Ascending aorta (tissue), 2 donors: ENCODE measurements at places on chromosomes 6 and 20. TPM values are rescaled to one million over a fixed set of nuclear protein-coding genes. Genes with fewer than 3 reads are reported as not detected.

The PSMF1 gene
- total RNA-seq: 46.8 TPM

The HLA-DMB gene
- 26.8 TPM for total RNA-seq

The IP6K3 gene
- total RNA-seq: not detected

The MPIG6B gene
- total RNA-seq: not detected

The BPIFA3 gene
- total RNA-seq: not detected

GRCh38 chr20:53208110-53208832, 236.1 kb downstream of the TSHZ2 start:
- H3K4me1 ChIP-seq: no peaks in the 10 kb centered on the region
- H3K27me3 ChIP-seq: no peaks in the 10 kb centered on the region
- H3K36me3 ChIP-seq: no peaks in the 10 kb centered on the region
- no peak for DNase-seq
- no peak overlapping the region for H3K4me3 ChIP-seq

DNA sequence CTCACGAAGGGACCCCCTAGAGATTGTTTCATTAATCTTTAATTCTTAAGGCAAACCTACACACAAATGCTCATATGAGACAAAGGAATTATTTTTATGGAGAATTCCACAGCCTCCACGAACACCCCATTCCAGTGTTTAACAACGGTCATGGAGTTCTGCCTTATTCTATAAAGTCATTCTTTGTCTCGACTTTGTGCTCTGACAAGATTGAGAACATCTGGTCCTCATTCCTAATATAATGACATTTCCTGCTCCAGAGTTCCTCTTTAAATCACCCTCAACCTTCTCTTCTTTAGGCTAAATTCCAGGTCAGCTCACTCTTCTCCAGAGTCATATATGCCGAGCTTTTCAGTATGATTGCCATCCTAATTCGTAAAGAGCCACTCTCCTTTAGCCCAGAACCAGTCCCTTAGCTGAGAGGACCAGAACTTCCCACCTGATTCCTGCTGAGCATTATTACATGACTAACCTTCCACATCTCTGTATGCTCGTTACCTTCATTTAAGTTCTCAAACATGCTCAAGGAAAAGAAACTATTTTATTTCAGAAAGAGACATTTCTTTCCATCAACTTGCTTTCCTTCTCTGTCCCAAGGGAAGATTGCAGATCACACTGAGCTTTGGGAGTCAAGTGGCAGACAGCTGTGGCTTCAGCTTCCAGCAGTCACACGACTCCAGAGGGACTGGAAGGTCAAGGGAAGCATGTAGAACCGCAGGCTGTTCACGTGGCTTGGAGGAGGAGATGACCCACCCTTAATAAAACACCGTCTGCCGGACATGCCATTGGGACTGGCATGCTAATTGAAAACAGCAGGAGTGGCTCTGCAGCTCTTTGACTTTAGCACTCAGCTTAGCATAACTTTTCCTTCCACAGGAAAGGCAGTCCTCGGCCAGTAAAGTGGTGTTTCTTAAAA, 467.1 kb upstream of the HSF2 start:
- peaks cover 3% of the 10 kb centered on the region for H3K4me1 ChIP-seq
- peak overlapping the region; percentile 10 for H3K27ac ChIP-seq
- no peaks in the 10 kb centered on the region for H3K36me3 ChIP-seq
- peak; percentile 71 for DNase-seq

DNA sequence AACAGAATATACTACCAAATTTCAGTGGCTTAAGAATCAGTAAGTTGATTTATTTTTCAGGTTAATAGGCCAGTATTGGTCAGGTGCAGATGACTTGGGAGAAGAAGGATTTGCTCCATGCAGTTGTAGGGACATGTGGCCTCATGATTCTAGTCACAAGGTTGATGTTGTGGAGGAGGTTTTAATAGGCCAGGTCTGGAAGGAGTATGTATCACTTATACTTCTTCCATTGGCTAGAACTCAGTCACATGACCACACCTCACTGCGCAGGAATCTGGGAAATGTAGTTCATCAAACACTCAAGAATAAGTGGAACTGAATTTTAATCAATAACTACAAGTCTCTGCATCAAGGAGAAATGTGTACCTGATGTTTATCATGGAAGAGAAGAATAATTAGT, 281.5 kb upstream of the QKI start:
- no peaks in the 10 kb centered on the region for H3K27me3 ChIP-seq
- no peak overlapping the region for H3K4me3 ChIP-seq
- no peaks in the 10 kb centered on the region for H3K4me1 ChIP-seq
- no peak overlapping the region for H3K27ac ChIP-seq
- no peaks in the 10 kb centered on the region for H3K36me3 ChIP-seq

DNA sequence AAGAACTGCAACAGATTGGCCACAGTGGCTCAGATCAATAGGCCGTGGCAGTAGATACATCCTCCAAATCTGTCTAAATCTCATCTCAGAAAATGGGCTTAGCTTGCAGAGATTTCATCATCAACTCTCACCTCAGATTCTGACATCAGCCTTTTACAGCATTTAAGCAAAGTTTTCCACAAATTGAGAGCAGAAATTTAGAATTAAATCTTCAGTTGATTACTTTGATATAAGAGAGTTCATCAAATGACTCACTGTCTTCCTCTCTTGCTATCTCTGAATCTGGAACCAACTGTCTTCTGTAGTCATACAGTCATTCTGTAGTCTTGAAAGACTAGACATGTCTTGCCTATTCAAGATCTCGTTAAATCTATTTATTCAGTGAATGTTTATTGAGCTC, 45.2 kb upstream of the CTAGE9 start:
- no peaks in the 10 kb centered on the region for H3K27me3 ChIP-seq
- H3K4me1 ChIP-seq: peaks cover 2% of the 10 kb centered on the region
- no peak overlapping the region for H3K27ac ChIP-seq
- no peaks in the 10 kb centered on the region for H3K36me3 ChIP-seq
- no peak overlapping the region for H3K4me3 ChIP-seq

DNA sequence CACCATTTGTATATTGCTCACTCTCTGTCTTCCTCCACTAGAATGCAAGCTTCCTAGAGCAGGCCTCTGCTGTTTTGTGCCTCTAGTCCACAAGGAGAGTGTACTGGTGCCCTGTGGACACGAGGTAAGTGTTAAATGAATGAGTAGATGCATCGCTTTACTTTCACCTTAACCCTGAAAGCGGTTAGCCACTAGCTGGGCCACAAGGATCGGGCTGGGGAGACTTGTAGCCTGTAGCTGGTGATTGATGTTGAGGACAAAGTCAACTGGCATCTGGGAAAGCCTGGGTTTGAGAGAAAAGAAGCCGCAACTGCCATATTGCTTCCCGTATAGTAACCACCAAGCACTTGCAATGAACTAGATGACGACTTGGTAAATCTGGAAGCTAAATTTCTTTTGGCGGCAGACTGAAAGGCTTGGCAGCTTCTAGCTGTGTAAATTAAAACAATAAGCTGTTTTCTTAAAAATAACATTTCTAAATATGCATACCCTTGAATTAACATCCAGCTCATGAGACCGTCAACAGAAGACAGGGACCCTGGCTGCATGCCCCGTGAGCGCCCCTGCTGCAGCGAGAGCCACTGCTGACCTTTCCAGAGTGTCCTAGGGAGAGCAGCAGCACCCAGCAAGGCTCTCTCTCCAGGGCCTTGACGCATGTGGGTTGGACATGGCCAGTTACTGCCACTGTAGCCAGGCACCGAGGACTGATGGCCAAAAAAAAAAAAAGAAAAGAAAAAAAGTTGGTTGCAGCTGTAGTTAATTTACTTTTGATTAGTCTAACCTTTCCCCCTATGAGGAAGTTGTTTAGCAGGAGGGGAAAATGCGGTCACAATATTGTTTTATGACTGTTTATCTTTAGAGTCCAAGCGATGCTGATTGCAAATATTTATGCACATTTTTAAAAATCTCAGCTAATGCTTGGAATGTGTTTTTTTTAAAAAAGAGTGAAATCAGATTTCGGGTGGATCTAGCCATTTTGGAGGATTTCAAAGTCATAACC, 315.1 kb downstream of the TFAP2C start:
- H3K27me3 ChIP-seq: no peaks in the 10 kb centered on the region
- H3K27ac ChIP-seq: no peak overlapping the region

GRCh38 chr20:20528861-20529260, 161.0 kb downstream of the INSM1 start:
- H3K27ac ChIP-seq: no peak overlapping the region
- no peaks in the 10 kb centered on the region for H3K4me1 ChIP-seq
- no peaks in the 10 kb centered on the region for H3K27me3 ChIP-seq
- peaks cover 17% of the 10 kb centered on the region for H3K36me3 ChIP-seq
- no peak for DNase-seq

DNA sequence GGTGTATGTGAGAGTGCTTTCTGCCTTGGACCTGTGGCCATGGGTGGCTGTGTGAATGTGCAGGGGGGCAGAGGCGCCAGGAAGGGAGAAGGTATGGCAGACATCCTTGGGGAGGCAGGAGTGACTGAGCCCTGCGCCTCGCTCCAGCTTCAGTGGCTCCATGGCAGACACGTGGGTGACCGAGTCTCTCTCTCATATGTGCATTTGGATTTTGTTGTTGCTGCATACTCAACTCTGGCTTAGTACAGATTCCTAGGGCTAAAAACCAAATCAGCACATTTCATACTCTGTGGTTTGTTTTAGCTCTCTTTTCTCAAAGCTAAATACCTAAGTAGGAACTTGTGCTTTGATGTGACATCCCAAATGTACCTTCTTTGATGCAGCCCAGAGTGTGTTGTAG, 97.6 kb downstream of the DTD1 start:
- no peak overlapping the region for H3K4me3 ChIP-seq
- DNase-seq: no peak
- no peak overlapping the region for H3K27ac ChIP-seq
- H3K4me1 ChIP-seq: no peaks in the 10 kb centered on the region
- H3K36me3 ChIP-seq: no peaks in the 10 kb centered on the region

GRCh38 chr6:33248643-33248931, 23.1 kb downstream of the VPS52 start:
- no peaks in the 10 kb centered on the region for H3K36me3 ChIP-seq
- H3K4me1 ChIP-seq: peaks cover 4% of the 10 kb centered on the region
- H3K4me3 ChIP-seq: peak overlapping the region; percentile 69
- H3K27me3 ChIP-seq: no peaks in the 10 kb centered on the region
- peak overlapping the region; percentile 90 for H3K27ac ChIP-seq
- no peak for DNase-seq

- no peak overlapping the region for H3K27ac ChIP-seq
- no peak overlapping the region for H3K4me3 ChIP-seq
- no peaks in the 10 kb centered on the region for H3K36me3 ChIP-seq
- no peak for DNase-seq
These were observed 273.8 kb downstream of the CDH4 start for GRCh38 chr20:61525781-61526431.

DNA sequence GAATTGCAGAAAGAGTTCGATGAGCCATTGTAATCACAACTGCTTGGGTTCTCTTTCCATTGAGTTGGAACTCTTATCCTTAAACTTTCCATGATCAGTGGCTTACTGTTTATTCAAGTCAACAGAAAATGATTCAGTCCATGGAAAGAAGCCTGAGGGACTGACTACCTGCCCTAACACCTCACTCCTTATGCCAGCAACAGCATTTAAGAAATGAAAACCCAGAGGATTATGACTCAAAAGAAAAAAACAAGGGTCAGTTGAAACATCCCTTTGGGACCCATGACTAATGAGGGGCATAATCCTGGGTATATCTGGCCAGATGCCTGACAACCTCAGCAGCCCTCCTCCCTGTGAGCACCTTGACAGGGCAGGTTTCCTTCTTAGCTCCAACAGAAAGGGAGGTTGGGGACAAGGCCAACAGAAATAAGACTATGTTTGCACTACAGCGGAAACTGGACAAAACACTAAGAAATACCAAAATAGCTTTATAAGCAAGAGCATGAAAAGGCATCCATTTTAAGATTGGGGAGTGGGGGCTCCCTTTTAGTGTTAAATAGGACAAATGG, 106.7 kb downstream of the MAP3K5 start:
- H3K4me3 ChIP-seq: no peak overlapping the region
- no peak for DNase-seq
- no peaks in the 10 kb centered on the region for H3K27me3 ChIP-seq
- no peaks in the 10 kb centered on the region for H3K36me3 ChIP-seq
- H3K4me1 ChIP-seq: peaks cover 27% of the 10 kb centered on the region
- peak overlapping the region; percentile 43 for H3K27ac ChIP-seq

DNA sequence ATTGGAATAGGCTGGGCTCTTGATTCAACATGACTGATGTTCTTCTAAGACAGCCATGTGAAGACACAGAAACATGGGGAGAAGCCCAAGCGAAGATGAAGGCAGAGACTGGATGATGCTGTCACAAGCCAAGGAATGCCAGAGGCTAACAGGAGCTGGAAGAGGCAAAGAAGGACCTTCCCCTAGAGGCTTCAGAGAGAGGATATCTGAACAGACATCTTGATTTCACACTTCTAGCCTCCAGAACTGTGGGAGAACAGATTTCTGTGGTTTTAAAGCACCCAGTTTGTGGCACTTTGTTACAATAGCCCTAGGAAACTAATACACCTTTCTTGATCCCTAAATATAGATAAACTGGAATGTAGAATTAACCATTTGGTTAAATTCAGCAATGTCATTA, 127.0 kb downstream of the EDN1 start:
- H3K27me3 ChIP-seq: no peaks in the 10 kb centered on the region
- H3K4me1 ChIP-seq: peaks cover 5% of the 10 kb centered on the region
- H3K27ac ChIP-seq: no peak overlapping the region

DNA sequence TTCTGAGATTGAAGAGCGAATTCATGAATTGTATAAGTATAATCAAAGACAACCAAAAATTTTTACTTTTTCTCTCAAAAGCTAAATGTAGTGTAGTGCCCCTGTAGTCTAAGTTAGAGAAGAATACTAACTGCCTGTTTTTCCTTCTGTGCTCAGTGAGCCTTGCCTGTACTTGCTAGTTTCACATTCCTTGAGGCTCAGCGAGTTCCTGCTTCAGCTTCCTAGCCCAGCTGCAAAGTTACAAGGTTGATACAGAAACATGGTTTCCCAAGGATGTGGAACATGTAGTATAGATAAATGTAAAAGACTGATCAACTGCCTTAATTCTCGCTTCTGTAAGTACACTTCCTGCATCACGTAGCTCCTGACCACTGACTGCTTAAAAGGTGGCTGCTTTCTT, 33.1 kb upstream of the SEC63 start:
- H3K27ac ChIP-seq: no peak overlapping the region
- no peaks in the 10 kb centered on the region for H3K4me1 ChIP-seq

GRCh38 chr6:46556053-46556452, 64.8 kb upstream of the RCAN2 start:
- H3K27me3 ChIP-seq: no peaks in the 10 kb centered on the region
- no peak for DNase-seq
- no peaks in the 10 kb centered on the region for H3K36me3 ChIP-seq

- no peaks in the 10 kb centered on the region for H3K36me3 ChIP-seq
- no peaks in the 10 kb centered on the region for H3K27me3 ChIP-seq
- DNase-seq: peak; percentile 63
- peaks cover 10% of the 10 kb centered on the region for H3K4me1 ChIP-seq
These were observed 987 bp downstream of the TMEM181 start for GRCh38 chr6:158560836-158561320.

- no peak overlapping the region for H3K27ac ChIP-seq
- no peaks in the 10 kb centered on the region for H3K4me1 ChIP-seq
- no peaks in the 10 kb centered on the region for H3K27me3 ChIP-seq
- DNase-seq: no peak
- no peak overlapping the region for H3K4me3 ChIP-seq
These were observed 177.0 kb downstream of the EYA4 start for GRCh38 chr6:133418108-133418507.

DNA sequence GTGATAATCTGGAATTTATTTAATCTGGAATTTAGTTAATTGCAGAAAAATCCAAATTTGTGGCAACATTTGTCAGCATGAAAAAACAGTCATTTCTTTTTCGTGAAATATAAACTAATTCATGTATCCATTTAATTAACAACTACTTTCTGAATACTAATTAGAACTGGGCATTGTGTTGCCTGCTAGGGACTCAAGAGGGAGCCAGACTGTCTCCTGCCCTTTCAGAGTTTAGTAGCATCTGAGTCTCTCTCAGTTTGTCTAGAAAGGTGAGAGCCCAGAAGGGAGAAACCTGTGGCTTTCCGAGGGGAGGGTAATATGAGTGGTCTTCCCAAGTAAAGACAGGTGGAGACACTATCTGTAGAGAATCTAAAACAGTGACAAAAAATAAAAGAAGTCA, 210.9 kb upstream of the HDDC2 start:
- H3K36me3 ChIP-seq: no peaks in the 10 kb centered on the region
- no peak for DNase-seq
- H3K27ac ChIP-seq: no peak overlapping the region
